Cardiac muscle cell (in vitro differentiated cells and primary cell): ENCODE measurements at places on chromosomes 1 and 21. TPM values are rescaled to one million over a fixed set of nuclear protein-coding genes. Genes with fewer than 3 reads are reported as not detected.
A peak's percentile ranks its signal among the peaks of the same experiment; 100 is the strongest.

GLIS1 gene
- total RNA-seq: 0.11 and 0.95 TPM in 2 replicates

DNA sequence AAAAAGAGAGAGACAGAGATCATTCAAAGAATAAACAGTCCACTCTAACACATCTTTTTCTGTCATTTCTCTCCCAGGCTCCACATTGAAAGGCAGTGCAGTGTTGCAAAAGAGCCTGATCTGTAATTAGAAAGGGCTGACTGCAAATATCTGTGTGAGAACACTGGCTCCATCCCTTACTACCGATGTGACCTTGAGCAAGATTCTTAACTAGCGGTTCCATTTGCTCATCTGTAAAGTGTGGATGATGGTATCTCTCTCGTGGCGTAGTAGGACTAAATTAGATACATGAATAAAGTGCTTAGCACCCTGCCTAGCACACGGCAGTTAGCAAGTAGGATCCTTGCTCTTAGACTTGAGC lies 26.9 kb upstream of the SLC44A3 start:
- DNase-seq: peak; percentile 40

DNA sequence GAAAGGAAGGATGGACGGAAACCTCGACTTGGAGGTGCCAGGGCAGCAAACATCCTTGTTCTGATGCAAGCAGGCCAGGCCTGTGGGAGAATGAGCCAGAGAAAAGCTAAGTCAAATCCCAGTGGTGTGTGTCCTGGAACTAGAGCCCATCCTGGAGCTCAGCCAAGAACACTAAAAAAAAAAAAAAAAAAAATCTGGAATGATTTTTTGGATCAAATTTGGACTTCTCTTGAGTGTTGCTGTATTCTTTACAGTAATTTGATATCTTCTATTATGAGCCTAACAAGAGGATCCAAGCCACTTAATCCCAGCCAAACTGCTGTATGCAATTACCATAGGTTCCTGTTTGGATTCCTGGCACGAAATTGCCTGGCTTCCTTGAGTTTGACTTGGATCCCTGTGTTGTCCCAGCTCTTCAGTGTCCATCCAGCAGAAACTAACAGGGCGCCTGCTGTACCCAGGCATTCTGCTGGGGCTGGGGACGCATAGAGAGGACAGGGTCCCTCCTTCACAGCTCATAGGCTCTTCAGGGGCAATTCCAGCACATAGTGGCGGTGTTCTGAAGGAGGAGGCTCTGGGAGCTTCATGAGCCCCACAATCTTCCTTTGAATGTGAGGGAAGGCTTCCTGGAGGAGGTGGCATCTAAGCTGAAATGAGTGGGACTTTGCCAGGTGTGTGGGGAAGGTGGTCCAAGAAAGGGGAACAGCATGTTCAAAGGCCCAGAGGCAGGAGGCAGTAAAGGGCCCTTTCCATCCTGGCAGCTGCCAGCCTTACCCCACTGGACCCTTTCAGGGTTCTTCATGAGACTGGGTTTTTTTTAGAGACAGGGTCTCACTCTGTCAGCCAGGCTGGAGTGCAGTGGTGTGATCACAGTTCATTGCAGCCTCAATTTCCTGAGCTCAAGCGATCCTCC lies 24.7 kb downstream of the EPHX1 start:
- DNase-seq: peak; percentile 93

GRCh38 chr1:228190778-228191177 lies 17.1 kb upstream of the OBSCN start:
- no peak for DNase-seq

CHTOP gene
- total RNA-seq: 71.0 and 78.0 TPM in 2 replicates

TP73 gene
- not detected in 2 replicates for total RNA-seq

PDZK1IP1 gene
- total RNA-seq: not detected in 2 replicates
